ENCODE measurements at places on chromosomes 13 and 19. TPM values are rescaled to one million over a fixed set of nuclear protein-coding genes. Genes with fewer than 3 reads are reported as not detected.

SELENOV gene
- not detected for total RNA-seq

COX6B2 gene
- not detected for total RNA-seq

C1QTNF9 gene
- 0.40 TPM for total RNA-seq

GRCh38 chr13:31807090-31807541 lies 67.8 kb downstream of the RXFP2 start:
- no peaks in the 10 kb centered on the region for H3K27me3 ChIP-seq
- H3K27ac ChIP-seq: no peak overlapping the region
- DNase-seq: no peak
- no peaks in the 10 kb centered on the region for H3K36me3 ChIP-seq
- H3K4me1 ChIP-seq: no peaks in the 10 kb centered on the region
- H3K4me3 ChIP-seq: no peak overlapping the region

- H3K4me1 ChIP-seq: no peaks in the 10 kb centered on the region
- H3K4me3 ChIP-seq: no peak overlapping the region
- no peak for DNase-seq
- no peaks in the 10 kb centered on the region for H3K36me3 ChIP-seq
- H3K27ac ChIP-seq: no peak overlapping the region
- no peaks in the 10 kb centered on the region for H3K27me3 ChIP-seq
Measured at GRCh38 chr13:35597451-35597850, 121.0 kb upstream of the MAB21L1 start.

Measured in Peyer's patch (tissue), 4 donors.